ENCODE measurements at places on chromosomes 5 and 9. TPM values are rescaled to one million over a fixed set of nuclear protein-coding genes. Genes with fewer than 3 reads are reported as not detected.

DOCK8 gene
- 166 TPM for total RNA-seq

F2R gene
- total RNA-seq = 3.5 TPM

DNA sequence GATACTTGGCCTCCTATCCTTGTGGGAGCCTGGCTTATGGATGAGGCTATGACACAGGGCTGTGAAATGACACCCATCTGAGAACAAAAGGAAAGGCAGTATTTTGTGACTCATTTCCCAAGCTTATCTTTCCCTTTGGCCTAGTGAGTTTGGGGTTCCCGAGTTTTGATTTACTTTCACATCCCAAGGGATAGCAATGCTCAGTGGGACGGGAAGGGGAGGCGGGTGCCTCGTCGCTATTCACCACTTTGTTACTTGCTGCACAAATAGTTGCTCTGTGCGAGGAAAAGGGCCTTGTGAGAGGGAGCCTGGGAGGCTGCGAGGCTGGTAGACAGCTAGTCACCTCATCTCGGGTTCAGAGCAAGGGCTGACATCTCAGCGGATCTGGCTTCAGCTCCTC lies 59.1 kb upstream of the ENTREP1 start:
- DNase-seq = no peak

GRCh38 chr9:35863583-35863982 lies 6.6 kb downstream of the OR13J1 start:
- DNase-seq = no peak

LCN12 gene
- 2.1 TPM for total RNA-seq

GRCh38 chr9:124390794-124391658 lies 24.2 kb downstream of the PSMB7 start:
- DNase-seq = no peak

DNA sequence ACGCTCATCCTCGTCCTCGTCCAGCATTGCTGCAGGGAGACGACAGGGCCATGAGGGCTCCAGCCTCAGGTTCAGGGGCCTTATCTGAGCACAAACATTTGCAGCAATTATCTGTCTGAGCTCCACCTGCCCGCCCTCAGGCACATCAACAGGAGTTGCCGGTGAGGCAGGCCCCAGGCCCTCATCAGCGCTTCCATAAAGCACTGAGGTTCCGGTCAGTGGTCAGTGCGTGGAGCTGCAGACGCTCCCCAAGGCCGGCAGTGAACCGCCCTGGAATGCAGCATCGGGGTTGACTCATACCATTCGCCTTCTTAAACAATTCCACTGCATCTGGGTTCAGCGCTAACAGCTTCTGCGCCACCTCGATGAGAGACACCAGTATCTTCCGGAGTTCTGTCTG lies 15.2 kb downstream of the UBAC1 start:
- no peak for DNase-seq

Measured in activated CD8-positive, alpha-beta T cell treated with anti-CD3 and anti-CD28 coated beads for 36 hours (primary cell).